ENCODE measurements at places on chromosomes 1 and 21.

DNA sequence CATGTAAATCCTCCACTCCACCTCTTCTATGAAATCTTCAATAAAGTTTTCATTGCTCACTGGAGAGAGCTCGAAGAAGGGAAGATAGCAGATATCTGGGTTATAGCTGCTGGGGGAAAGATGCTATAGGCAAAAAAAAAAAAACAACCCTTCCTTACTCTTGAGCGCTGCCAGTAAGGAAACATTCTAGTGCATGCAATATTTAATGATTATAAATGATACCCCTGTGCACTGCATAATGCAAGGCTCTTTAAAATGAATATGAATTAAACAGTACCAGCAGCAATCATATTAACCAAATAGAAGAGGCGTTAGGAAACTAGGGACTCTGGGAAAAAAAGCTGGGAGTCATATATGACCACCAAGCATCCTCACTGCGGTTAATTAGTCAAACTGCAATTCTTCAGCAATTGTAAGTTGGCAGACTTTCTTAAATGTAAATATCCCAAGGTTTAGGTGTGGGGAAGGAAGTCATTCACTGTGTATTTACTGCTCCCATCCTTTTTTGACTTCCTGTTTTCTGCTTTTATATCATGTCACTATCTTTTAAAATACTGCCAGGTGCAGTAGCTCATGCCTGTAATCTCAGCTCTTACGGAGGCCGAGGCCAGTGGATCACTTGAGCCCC lies 3.7 kb upstream of the DMRTB1 start:
- DNase-seq = no peak

DNA sequence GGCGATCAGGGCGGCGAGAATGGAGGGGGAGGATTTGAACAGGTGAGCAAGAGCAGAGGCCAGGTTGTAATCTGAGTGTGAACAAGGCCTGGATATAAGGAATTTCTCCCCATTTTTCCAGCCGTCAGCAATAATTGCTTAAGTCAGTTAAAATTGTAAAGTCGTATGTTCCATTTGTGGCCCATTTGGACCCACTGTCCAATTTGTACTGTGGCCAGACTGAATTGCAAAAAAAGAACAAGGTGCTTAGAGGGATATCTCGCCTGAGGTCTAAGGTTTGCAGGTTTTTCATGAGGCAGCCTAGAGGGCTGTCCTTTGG lies 1.0 kb downstream of the ERVH48-1 start:
- no peak for DNase-seq

DNA sequence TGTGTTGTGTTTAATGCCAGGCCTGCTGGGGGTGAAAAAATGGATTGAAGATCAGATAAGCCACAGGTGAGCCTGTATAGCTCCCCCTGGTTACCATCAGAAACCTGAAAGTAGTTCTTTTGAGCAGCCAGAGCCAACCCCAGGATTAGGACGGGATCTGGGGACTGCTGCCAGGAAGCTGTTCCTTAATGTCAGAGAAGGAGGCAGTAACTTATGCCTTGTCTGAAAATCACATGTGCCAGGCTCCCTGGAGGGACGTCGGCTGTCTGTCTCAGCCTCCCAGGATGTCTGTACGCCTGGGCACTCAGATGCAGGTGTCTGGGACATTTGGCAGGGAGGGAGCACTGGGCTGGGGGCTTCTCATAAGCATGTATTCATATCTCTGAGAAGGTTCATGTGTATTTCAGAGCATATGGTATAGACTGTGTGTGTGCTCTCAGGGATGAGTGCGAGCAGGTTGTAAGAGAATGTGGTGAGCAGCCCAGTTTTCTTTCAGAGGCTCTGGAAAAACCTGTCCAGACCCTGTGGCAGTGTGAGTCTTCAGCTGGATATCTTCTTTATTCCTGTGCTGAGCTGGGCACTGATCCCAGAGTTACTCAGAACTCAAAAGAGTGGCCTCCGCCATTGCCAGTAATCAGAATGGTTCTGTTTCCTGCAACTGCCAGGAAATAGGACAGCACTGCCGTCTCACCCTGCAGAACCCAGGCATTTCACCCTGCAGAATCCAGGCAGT lies 2.8 kb downstream of the FAM43B start:
- peak; percentile 45 for DNase-seq

DNA sequence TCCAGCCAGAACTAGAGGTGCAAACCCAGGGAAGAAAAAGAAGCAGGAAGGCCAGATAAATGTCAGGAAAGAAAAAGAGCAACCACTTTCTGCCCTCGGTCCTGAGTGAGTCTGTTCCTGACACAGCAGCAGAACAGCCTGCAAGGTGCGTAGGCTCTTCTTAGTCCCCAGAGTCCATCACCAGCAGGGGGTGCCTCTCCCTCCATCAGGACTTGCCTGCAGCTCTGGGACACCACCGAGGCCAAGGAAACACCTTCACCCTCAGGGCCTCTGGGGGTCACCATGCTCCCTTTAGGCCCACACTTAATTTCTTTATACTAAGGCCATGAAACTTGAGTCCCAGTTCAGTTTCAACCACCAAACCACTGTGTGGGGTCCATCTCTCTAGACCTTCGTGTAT lies 43.7 kb upstream of the NFASC start:
- peak; percentile 36 for DNase-seq

DNA sequence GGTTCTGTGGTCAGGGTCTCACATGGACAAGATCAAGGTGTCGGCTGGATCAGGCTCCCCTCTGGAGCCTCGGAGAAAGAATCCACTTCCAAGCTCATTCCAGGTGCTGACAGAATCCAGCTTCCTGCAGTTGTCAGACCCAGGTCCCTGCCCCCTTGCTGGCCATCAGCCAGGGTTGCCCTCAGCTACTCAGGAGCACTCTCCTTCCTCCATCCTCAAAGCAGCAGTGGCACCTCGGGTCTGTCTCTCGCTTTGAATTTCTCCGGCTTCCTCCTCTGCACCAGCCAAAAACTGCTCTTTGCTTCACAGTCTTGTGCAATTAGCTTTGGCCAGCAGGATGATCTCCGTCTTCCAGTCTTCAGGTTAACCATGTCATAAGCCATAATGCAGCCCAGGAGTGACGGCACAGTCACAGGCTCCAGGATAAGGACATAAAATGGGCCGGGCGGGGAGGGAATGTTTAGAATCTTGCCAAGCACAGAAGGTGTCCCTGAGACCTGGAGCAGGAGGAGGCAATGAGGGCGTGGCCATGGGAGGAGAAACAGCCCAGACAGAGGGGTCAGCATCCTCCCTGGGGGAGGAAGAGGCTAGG lies 79.4 kb upstream of the SLC25A33 start:
- DNase-seq = no peak
